Skin of body (tissue), 3 donors: ENCODE measurements at places on chromosomes 12 and 14. TPM values are rescaled to one million over a fixed set of nuclear protein-coding genes. Genes with fewer than 3 reads are reported as not detected.

SYT1 gene
- total RNA-seq: 0.99 TPM

SERPINA12 gene
- 16.9 TPM for total RNA-seq

LRRIQ1 gene
- 0.30 TPM for total RNA-seq

TEAD4 gene
- total RNA-seq: 5.2 TPM

GARIN6 gene
- not detected for total RNA-seq

KRT86 gene
- total RNA-seq: 40.8 TPM

AQP2 gene
- total RNA-seq: not detected

LTBP2 gene
- 18.8 TPM for total RNA-seq

TRIM9 gene
- total RNA-seq: 3.3 TPM

BICDL1 gene
- total RNA-seq: 22.5 TPM

PFDN5 gene
- total RNA-seq: 421 TPM

RPL10L gene
- total RNA-seq: not detected

RASSF8 gene
- 45.3 TPM for total RNA-seq

NOC4L gene
- 5.4 TPM for total RNA-seq

MIP gene
- total RNA-seq: not detected

ATF7 gene
- total RNA-seq: 23.7 TPM

HECTD4 gene
- total RNA-seq: 66.0 TPM

DNAI7 gene
- total RNA-seq: 0.79 TPM

IQSEC3 gene
- 2.5 TPM for total RNA-seq

OTX2 gene
- not detected for total RNA-seq

NPFF gene
- total RNA-seq: 0.59 TPM

HSPB8 gene
- total RNA-seq: 26.8 TPM

STRAP gene
- total RNA-seq: 56.9 TPM

VTI1B gene
- total RNA-seq: 34.0 TPM

PLEKHG7 gene
- not detected for total RNA-seq

SYCP3 gene
- 0.10 TPM for total RNA-seq

PRKAG1 gene
- total RNA-seq: 33.2 TPM

RPL6 gene
- total RNA-seq: 1,039 TPM

IL22 gene
- total RNA-seq: not detected

OR6C2 gene
- total RNA-seq: not detected

BEST3 gene
- total RNA-seq: 7.1 TPM

CLEC2B gene
- 18.7 TPM for total RNA-seq

TAS2R30 gene
- total RNA-seq: 18.1 TPM

PTPRR gene
- 0.49 TPM for total RNA-seq

GZMH gene
- total RNA-seq: not detected

TOMM20L gene
- total RNA-seq: not detected

LRRC9 gene
- 0.30 TPM for total RNA-seq

PRKD1 gene
- total RNA-seq: 16.9 TPM

FAM181A gene
- not detected for total RNA-seq

RNF34 gene
- 50.0 TPM for total RNA-seq

KRT1 gene
- 791 TPM for total RNA-seq

FAM90A1 gene
- not detected for total RNA-seq

CD163 gene
- 15.0 TPM for total RNA-seq

MYF5 gene
- total RNA-seq: 3.5 TPM

CLEC9A gene
- 0.99 TPM for total RNA-seq

TEX22 gene
- 0.20 TPM for total RNA-seq

L2HGDH gene
- total RNA-seq: 7.3 TPM

OAS2 gene
- 2.2 TPM for total RNA-seq

LRFN5 gene
- total RNA-seq: 11.8 TPM

AQP6 gene
- 0.20 TPM for total RNA-seq

P2RX7 gene
- total RNA-seq: 4.2 TPM

CCDC38 gene
- not detected for total RNA-seq

ACSS3 gene
- total RNA-seq: 19.2 TPM
